A549 treated with GW870086 at 1 μM for 4 hours (cell line): ENCODE measurements at places on chromosomes 1 and 21. TPM values are rescaled to one million over a fixed set of nuclear protein-coding genes. Genes with fewer than 3 reads are reported as not detected.

UBE2Q1 gene
- total RNA-seq: 53.7 to 79.1 TPM (median 71.6 TPM) in 5 replicates

SLC2A1 gene
- total RNA-seq: 92.8 to 149 TPM (median 106 TPM) in 5 replicates

LAD1 gene
- 0.61 to 1.1 TPM (median 0.80 TPM) in 5 replicates for total RNA-seq

C1orf94 gene
- total RNA-seq: 0.07 TPM in 1 of 5 replicates, not detected in the others

RNU1-3 gene
- 36.3 TPM in 1 of 5 replicates, not detected in the others for total RNA-seq

COL6A2 gene
- 14.2 to 16.4 TPM (median 15.6 TPM) in 5 replicates for total RNA-seq
